Stimulated activated CD4-positive, alpha-beta T cell treated with anti-CD3 and anti-CD28 coated beads, Interleukin-15, amount 100 ng/mL, for 48 hours (primary cell): ENCODE measurements at places on chromosomes 2 and 18.

GRCh38 chr18:48623468-48624235 lies 84.8 kb downstream of the CTIF start:
- DNase-seq = no peak

DNA sequence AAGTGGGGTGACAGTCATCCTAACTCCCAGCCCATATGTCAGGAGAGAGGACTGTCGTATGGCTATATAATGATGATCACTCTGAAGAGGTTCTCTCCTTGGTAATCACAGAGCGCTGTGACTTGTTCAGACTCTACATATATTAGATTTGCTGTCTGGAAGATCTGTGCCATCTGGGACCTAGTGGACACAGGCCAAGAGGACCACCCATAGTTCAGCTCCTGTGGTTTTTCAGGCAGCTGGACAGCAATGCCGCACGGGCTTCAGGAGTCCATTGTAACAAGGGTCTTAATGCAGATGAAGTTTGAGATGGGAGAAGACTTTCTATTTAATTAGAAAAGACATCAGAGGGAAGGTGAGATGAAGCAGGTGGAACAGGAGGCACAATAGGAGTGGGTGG lies 40.1 kb upstream of the EPHA4 start:
- no peak for DNase-seq

DNA sequence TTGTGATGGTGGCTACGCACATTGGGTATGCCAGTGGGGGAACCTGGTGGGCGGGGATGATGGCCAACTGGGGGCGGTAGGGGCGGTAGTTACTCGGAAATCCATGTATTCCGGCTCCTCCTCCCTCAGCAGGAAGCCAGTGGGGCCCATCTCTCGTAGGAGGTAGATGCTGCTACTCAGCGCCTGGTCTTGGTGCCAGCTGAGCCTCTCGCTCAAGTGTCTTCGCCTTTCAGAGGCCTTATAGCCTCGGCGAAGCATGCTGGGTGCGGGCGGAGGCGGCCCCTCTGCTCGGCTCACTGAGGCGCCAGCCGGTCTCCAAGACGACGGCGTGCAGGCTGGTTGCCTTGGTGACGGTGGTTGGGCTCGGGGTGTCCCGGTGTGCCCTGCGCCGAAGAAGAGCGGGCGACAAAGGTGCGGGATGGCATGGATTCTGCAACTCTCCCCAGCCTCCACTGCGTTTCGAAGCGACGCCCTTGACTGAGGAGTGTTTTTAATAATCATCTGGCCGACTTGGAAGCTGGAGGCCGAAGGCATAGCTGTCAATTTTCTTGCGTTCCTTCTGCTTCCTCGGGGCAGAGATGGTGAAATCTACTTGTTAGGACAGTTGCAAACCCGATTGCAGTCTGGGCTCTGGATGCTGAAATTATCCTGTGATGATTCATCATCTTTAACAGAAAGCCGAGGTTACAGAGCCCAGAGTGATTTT lies at the start of gene ZSWIM2:
ZSWIM2 (minus strand) TSS at position 298 of the 706 bp plus-strand sequence; CDS start at position 258, 40 bp downstream.
- DNase-seq = peak; percentile 2

DNA sequence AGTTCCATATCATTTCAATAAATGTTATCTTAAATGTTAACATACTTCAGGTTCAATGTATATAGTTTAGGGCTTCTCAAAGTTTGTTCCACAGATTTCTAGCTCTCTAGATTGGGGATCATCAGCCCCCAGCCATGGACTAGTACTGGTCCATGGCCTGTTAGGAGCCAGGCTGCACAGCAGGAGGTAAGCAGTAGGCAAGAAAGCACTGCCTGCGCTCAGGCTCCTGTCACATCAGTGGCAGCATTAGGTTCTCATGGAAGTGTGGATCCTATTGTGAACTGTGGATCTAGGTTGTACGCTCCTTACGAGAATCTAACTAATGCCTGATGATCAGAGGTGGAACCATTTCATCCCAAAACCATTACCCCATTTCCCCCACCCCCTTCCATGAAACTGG lies 531.1 kb downstream of the PARD3B start:
- DNase-seq = no peak

- no peak for DNase-seq
Measured at GRCh38 chr2:158619496-158619895, 162.7 kb downstream of the PKP4 start.

DNA sequence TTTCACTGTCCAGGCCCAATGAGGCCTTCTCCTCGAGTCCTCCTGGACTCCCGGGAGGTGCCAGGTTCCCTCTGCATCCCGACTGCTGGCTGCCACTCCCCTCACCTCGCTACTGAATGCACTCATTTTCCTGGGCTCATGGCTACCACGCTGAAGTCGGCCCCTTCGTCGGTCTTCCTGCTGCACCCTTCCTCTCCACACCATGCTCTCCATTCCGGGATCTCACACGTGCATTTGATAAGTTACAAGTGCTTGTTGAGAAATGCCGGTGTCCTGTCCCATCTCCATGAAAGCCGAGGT lies 334.7 kb upstream of the MYT1L start:
- no peak for DNase-seq

DNA sequence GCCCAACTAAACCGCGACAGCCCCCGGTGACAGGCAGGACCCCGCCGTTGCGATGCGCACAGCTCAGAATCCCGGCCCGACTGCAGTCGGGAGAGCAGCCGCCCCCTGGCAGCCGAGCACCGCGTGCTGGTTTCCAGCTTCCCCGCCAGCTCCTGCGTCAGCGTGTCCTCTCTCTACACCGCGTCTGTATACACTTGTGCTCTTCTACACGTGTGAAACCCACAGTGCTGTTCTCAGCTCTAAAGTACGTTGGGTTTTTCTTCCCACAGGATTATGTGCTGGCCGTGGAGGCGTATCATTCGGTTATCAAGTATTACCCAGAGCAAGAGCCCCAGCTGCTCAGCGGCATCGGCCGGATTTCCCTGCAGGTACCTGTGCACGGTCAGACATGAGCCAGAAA lies 54.0 kb downstream of the ADI1 start:
- no peak for DNase-seq

DNA sequence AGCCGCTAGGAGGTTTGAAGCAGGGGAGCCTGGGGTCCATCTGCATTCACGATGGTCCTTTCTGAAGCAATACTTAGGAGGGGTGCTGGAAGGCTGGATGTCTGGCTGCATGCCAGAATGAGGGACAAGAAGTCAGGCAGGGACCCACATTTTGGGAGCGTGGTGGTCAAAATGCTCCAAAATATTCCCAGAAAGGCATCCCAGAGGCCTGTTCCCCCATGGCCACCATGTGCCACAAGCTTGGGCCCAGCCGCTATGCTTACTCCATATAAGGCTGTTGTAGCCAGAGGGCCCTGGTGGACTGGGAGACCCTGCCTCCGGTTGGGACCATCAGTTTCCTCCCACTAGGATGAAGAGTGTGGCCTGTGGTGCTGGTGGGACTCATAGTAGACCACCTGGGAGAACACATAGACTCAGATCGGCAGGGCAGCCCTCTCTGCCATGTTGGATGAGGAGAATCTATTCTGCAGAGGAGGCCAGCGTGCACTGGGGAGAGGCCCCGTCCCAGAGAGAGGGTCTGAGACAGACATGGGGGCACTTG lies 3.6 kb upstream of the PROM2 start:
- DNase-seq = no peak

DNA sequence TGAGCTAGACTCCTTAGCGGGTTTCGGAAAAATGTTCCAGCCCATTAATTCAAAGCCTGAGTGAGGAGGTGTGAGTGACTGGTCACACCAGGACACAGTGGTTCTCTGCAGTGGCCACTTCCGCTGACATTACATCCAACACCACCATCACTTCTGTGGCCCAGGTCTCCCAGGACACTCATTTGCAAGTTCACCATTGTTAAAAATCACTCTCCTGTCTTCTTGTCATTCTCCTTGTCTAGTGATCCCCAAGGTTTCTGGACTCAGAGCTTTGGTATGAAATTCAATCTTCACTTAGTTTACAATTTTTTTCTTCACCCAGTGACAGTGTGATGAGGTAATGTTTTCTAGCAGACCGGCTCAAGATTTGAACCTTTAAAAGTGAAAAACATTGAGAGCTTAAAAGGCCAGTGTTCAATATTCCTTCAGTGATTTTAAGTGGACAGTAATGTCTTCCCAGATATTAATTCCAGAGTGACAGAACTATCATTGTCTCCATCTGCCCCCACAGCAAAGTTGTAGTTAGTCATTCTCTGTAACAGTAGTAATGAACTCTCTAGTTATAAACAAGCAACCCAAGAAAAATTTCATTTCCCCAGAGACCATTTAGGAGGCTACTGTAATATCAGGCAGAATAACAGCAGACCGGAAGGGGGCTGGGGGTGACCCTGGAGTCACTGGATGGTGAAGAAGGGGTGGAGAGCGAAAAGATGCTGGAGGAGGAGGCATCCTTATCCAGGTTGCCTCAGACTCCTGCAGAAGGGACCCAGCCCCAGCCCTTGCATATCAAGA lies 164.9 kb downstream of the GFPT1 start:
- DNase-seq = no peak

DNA sequence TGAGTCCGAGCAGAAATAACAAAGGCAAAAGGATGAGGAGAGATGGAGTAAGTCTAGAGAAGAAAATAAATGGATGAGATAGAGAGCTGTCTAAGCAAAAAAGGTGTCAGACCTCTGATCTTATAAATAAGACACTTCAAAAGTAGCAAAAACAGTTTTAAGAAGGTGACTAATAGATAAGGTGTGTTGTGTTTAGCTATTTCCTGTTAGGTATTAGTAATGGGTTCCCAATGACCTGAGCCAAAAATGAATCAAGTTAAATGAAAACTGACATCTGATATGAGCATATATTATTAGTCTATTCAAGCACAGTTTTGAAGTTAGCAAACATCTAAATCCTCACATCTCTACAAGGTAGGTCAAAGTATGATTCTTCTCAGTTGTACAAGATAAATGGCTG lies 10.6 kb downstream of the SUPT7L start:
- DNase-seq = no peak
